Urothelium cell line (cell line): ENCODE measurements at places on chromosomes 16 and 17.

DNA sequence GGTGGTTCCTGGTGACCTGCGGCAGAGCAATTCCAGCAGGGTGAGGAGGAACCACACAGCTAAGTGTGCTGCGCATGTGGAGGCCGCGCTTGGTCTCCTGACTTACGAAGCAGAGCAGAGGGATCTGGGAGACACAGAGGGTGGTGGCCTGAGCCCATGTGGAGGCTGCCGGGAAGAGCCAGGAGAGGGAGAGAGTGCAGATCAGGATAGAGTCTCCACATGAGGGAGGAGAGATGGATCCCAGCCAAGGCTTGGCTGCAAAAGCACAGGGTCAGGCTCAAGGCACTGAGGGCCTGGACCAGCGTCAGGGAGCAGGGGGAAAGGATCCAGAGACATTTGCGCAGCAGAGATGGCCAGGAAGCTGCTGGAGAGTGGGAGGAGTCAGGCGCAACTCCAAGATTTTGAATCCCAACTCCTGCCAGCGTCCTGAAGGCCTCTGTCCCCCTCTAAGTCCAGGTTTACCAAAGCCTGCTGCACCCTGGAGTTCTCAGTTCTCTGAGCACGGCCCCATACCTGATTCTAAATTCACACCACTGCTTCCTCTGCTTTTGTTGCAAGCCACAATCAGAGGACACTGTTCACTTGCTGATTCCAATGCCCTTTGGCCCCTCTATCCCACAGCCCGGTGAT lies 11.3 kb upstream of the MLLT6 start:
- no peak for DNase-seq

DNA sequence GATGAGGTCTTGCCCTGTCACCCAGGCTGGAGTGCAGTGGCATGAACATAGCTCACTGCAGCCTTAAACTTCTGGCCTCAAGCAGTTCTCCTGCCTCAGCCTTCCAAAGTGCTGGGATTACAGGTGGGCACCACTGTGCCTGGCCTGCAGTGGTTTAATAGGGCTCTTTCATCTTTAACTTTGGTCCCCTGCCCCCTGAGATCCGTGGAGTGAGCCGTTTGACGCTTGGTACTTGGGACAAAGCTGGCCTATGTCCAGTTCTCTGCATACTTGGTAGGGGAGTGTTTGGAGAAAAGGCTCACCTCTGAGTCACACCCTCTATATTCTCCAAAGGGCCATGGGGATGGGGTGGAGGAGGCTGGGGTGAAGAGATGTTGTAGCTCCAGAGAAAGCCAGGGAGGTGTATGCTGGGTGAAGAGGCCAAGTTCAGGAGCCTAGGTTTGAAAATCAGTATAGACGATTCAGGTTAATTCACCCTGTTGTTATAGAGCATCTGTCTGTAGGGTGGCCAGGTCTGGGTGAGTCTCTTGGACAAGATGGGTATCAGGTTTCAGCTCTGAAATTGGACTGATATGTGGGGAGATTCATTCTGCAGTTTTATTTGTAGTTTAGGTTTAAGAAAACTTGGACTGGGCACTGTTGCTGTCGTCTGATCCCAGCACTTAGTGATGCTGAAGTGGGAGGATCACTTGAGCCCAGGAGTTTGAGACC lies 17.6 kb downstream of the ABCC1 start:
- peak; percentile 84 for DNase-seq

DNA sequence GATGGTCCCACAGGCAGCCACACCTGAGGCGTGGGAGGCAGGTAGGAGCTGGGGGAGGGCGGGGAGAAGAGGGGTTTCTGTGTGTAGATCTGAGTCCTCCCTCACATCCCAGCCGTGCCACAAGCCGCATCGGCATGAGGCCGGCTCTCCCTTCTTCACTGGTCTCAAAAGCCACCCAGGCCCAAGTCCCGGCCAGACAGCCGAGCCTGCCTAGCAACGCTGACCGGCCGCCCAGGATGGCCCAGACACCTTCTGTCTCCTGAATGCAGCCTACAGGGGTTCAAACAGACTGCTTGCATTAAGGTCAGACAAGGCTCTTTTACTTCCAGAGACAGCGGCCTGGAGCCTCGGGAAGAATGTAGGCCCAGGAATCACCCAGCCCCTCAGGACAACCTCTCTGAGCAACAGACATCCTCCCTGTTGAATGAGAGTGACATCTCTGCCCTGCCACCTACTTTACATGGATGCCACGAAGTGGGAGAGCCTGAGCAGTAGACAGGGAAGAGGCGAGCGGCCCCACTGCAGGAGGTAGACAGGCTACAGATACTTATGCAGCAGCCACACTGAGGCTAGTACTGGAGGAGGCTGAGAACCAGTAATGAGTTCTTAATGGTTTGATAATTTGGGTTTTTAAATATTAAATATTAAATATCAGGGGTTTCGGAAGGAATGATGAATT lies 69.6 kb downstream of the N4BP1 start:
- DNase-seq = no peak

GRCh38 chr17:40535924-40536294 lies 29.4 kb downstream of the CCR7 start:
- no peak for DNase-seq

DNA sequence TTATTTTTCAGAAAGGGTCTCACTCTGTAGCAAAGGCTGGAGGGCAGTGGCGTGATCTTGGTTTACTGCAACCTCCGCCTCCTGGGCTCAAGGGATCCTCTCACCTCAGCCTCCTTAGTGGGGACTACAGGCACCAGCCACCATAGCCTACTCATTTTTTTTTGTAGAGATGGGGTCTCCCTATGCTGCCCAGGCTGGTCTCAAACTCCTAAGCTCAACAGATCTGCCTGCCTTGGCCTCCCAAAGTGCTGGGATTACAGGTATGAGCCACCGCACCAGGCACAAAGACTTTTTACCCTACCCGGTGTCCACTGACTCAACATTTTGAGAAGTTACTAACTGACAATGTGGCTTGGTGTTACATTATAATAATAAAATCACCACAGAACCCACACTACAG lies 7.2 kb downstream of the GRB2 start:
- DNase-seq = no peak
